Activated gamma-delta T cell treated with Interleukin-2 at 50 U/mL for 16 hours (primary cell): ENCODE measurements at places on chromosomes 7 and 10.

DNA sequence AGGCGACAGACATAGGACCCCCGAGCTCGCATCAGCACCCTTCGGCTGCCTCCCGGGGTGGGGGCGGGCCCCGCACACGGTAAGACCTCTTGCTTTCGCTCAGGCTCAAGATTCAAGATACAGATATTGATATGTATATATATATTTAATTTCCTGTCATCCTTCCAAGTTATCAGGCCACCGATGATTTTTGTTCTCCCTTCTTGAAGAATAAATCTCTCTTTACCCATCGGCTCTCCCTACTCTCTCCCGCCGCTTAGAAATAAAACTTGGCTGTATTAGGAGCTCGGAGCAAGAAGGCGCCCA lies 603 bp downstream of the ADRA2A start:
- no peak for DNase-seq

- no peak for DNase-seq
Measured at GRCh38 chr7:115962340-115962739, 68.2 kb downstream of the TFEC start.

DNA sequence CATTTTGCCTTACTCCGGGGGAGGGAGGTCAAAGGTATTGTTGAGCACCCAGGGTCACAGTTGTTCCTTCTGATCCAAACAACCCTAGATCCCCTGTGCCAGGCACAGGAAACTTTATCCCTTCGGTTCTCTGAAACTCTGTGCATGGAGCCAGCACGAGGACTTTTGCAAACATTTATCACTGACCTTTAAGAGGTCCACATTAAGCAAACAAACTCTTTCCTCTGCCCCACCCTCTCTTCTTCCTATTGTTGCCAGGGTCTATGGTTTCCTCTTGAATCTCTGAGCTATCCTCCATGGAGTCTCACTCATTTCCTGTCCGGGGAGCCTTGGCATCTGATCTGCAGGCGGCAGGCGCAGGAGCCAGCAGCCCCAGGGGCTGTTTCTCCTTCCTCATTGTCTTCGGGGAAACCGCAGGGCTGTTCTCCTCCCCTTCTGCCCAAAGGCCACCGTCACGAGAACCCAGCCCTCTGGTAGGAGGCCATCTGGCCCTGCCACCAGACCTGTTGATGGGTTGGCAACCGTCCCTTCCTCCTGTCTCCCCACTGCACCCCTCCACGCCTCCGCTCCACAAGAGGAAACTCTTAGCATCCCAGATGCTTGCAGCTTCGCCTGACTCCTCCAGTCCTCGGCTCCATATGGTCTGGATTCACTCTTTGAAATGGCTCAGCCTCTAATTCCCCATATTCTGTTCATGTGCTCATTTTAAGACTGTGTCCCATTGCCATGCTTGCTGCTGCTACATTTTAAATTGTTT lies 327.3 kb upstream of the NRP1 start:
- DNase-seq = no peak

- DNase-seq = no peak
Measured at GRCh38 chr7:84105586-84105985, 89.0 kb downstream of the SEMA3A start.

DNA sequence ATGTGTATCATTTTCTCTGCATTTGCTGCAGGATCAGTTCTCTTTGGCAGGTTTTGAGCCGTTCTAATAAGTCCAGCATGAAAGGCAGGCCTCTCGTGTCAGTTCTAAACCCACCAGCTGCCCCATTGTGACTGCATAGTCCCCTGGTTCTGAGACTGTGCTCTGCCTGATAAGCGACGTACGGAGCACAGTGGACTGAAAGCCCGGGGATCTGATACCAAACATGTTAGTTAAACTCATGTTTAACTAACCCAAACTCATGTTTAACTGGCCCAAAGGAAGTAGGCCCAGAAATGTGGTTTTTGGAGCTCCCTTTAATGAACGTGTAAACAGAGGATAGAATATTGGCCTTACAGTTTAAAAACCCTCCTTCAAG lies 98.0 kb upstream of the PDCD4 start:
- no peak for DNase-seq

- DNase-seq = no peak
Measured at GRCh38 chr10:98314532-98315284, 46.7 kb upstream of the LOXL4 start.

GRCh38 chr7:106326594-106327537 lies 42.1 kb upstream of the NAMPT start:
- no peak for DNase-seq

GRCh38 chr7:69457595-69458504 lies 140.4 kb upstream of the AUTS2 start:
- DNase-seq = no peak

- DNase-seq = no peak
Measured at GRCh38 chr10:6204341-6205191, 1.8 kb downstream of the PFKFB3 start.

- DNase-seq = peak; percentile 1
Measured at GRCh38 chr7:44288381-44288685, 37.1 kb downstream of the CAMK2B start.

GRCh38 chr7:42237811-42238541 lies 967 bp upstream of the GLI3 start:
- DNase-seq = no peak

DNA sequence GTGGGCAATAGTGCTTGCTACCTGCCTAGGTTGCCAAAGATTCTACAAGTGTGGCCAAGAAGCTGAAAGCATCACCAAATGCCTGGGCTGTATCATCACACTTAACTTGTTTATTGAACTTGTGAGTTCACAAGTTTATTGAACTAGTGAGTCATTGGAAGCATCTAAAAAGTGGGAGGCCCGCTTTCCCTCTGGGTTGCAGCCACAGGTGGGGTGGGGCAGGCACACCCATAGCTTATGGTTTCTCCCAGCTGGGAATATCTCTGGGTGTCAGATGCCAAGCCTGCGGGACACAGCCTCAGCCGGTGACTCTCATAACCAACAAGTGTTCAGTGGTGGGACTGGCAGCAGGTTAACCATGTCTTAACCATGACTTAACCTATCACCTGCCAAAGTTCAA lies 145.9 kb upstream of the FAM13C start:
- no peak for DNase-seq

GRCh38 chr10:3790272-3790671 lies 5.3 kb upstream of the KLF6 start:
- no peak for DNase-seq

DNA sequence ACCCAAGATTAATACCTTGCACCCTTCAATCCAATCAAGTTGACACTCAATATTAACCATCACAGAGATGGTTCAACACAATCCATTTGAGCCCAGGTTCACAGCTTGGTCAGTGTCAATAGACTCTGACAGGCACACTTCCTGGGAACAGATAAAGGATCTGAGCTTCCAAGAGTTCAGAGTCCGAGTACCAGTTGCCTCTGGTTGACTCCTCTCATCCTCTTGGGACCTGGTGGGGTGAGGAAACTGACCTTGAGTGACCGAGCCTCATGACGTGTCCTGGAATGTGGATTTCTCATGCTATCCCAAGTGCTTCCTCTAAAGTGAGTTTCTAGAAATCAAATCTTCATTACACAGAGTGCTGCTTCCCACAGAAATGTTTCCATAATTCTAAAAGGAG lies 162.0 kb downstream of the CYP26A1 start:
- DNase-seq = no peak

GRCh38 chr7:152189061-152189460 lies 163.6 kb downstream of the GALNT11 start:
- DNase-seq = no peak

DNA sequence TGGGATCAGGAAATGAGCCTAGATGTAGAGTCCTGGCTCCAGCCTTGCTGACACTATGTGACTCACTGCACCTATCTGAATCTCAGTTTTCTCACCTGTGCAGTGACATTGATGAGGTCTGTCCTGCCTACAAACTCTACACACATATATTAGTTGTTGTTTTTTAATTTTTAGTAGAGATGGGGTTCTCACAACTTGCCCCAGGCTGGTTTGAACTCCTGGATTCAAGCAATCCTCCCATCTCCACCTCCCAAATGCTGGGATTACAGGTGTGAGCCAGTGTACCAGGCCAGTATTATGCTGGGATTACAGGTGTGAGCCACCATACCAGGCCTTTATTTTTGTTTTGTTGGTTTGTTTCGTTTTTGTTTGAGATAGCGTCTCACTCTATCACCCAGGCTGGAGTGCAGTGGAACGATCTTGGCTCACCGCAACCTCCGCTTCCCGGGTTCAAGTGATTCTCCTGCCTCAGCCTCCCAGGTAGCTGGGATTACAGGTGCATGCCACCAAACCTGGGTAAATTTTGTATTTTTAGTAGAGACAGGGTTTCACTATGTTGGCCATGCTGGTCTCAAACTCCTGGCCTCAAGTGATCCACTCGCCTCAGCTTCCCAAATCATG lies 11.8 kb upstream of the DDIT4 start:
- no peak for DNase-seq

DNA sequence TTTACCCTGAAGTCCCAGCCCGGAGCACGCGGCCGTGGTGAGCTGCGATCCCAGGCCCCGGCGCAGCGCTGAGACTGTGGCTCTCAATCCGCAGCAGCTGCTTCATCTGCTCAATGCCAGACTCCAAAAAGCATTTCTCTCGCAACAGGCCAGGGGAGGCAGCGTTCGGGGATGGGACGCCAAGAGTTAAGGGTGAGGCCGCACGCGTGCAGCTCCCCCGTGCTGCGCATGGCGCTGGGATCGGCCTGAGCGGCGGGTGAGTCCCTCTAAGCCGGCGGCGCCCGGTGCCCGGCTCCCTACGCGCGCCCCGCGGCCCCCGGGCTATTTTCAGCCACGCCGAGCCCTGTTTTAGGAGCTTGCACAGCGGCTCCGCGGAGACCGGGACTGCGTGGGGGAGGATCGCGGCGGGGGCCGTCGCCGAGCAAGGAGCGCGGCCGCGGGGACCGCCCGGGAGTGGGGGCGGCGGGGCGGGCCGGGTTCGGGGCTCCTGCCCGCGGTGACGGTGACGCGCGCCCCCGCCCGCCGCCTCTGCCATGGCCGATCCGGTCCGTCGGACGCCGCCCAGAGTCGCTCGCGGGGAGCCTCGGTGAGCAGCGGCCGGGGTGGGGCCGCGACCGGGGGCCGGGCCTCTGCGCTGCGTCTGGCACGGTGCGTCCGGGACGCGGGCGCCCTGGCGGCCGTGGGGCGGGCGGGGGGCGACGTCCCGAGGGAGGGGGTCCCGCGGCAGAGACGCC lies 29.4 kb upstream of the JAKMIP3 start:
- no peak for DNase-seq

DNA sequence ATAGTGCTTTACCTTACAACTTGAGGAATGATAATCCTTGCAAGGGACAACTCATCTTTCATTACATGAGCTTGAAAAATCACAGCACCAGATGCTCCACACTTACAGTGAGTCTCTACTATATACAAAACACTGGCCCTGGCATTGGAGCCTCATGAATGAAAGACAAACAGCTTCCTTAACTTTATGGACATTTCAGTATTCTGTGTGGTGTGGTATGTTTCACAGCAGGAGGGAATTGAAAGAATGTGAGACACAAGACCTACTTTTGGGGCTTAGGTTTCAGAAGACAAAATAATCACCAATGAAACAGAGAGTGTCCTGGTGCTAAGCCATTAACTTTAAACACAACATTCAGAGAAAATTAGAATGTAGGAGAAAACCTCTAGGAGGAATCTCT lies 1249.6 kb downstream of the XPNPEP1 start:
- no peak for DNase-seq

GRCh38 chr7:76408121-76408560 lies 1.4 kb downstream of the SSC4D start:
- DNase-seq = no peak

DNA sequence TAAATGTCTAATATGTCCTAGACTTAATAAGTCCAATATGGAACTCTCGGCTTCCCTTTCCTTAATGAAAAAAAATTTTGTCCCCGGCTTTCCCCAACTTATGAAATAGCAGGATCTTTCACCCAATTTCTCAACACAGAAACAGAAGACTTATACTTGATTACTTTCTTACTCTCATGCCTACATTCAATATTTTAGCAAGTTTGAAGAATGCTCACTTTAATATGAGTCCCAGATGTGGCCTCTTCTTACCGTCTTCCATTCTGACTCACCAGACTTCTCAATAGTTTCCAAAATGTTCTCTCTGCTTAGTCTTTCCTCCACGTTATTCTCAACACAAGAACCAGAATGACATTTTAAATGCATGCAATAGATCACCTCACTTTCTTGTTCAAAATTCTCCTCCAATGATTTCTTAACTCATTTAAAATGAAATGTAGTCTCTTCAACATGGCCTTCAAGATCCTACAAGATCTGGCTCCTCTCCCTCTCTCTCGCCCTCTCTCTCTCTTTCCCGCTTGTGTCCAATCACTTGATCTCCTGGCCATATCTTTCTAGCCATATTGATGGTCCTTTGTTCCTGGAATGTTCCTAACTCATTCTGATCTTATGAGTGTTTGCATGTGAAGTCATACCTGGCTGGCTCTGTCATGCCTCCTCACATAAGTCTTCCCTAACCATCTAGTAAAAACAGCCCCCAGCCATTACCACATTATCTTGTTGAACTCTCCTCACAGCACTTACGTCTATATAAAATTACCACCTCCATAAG lies 119.7 kb upstream of the FAM3C start:
- DNase-seq = no peak

DNA sequence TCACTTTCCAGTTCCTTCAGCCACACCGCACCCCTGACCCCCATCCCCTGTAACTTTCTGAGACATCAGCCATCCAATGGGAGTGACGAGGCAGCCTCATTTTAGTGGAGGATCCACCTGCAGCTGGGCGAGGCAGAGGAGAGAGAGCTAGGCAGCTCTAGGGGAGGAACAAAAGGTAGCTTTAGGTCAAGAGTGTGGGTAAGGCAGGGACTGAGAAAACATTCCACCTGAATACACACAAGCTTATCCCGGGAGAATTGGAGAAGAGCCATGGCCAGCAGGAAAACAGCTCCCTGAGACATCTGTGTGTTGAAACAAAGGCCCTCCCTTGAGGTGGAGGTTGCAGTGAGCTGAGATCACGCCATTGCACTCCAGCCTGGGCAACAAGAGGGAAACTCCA lies 6.7 kb upstream of the KLRG2 start:
- DNase-seq = no peak

- no peak for DNase-seq
Measured at GRCh38 chr7:134440067-134440466, 18.8 kb downstream of the AKR1B1 start.

DNA sequence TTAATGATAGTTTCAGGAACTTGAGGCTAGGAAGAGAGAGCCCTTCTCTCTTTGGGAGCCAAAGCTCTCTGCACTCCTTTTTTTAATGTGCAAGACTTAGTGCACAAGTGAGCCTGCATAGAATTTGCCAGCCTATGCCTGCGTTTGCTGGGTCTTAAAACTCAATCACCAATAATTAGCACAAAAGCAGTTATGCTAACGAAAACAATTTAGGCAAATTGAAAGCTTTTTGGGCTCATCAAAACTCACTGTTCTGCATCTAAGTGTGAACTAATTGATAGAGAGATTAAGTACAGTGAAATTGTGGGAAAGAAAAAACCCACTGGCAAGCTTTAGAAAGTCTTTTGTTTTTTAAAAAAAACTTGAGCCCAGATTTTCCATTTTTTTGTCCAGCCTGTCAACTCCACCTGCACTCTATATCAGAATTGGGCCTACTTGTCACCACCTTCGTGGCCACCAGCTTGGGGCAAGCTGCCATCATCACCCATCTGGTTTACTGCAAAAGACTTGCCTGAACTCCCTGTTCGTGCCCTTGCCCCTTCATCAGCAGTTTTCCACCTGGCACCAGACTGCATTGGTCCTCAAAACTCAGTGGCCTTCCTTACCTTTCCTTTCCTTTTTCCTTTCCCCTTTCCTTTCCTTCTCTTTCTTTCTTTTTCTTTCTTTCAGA lies 37.8 kb downstream of the CRHR2 start:
- DNase-seq = no peak

- no peak for DNase-seq
Measured at GRCh38 chr7:131157530-131158243, 170.0 kb upstream of the MKLN1 start.
